ENCODE measurements at places on chromosomes 16 and 17.

DNA sequence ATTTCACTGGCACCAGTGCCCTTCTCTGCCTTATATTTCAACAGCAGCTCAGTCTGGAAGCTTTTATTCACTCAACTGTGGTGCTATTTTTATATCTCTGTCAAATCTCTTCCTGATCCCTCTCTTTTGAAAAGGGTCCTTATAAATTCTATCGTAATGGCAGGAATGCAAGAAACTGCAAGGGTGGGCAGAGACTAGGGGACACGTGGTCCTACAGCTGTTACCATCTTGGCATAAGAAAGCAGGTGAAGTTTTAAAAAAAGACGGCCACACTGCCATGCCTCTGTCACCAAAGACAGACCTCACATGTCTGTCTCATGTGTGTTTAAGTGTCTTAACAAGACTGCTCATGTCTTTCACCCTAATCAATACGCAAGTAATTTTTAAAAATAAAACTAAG, 368.4 kb upstream of the CDH11 start:
- no peak for DNase-seq

GRCh38 chr16:3276679-3277078, 6.6 kb upstream of the ZNF263 start:
- no peak for DNase-seq

DNA sequence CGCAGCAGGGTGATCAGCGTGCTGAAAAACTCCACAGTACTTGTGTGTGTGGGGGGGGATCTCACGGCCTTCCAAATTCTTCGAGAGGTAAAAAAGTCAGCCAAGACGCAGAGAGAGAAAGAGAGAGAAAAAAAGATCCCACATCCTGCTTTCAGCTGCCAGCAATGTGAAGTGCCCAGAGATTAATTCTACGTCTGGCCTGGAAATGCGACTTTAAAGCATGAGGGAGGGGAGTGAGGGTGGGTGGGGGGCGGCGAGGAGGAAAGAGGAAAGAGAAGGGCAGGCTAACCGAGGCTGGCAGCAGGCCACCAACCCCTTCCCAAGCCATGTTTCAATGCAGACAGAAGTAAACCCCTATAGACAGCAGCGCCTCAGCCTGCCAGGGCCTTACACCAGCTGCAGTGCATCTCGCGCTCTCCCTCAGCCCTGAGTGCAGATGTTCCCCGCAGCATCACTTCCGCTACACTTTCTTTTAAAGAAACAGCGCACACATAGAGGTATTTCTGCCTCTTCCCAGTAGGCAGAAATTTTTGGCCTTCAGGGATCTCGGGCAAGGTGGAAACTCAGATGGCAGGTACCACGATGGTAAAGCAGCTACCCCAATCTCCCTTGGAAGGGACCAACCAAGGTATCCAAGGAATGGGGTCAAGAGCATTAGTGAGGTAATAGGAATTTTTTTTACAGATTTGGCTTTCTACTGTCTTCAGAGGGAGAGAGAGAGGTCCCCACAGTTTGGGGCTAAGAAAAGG, 87.8 kb downstream of the SMG6 start:
- DNase-seq = peak; percentile 71

DNA sequence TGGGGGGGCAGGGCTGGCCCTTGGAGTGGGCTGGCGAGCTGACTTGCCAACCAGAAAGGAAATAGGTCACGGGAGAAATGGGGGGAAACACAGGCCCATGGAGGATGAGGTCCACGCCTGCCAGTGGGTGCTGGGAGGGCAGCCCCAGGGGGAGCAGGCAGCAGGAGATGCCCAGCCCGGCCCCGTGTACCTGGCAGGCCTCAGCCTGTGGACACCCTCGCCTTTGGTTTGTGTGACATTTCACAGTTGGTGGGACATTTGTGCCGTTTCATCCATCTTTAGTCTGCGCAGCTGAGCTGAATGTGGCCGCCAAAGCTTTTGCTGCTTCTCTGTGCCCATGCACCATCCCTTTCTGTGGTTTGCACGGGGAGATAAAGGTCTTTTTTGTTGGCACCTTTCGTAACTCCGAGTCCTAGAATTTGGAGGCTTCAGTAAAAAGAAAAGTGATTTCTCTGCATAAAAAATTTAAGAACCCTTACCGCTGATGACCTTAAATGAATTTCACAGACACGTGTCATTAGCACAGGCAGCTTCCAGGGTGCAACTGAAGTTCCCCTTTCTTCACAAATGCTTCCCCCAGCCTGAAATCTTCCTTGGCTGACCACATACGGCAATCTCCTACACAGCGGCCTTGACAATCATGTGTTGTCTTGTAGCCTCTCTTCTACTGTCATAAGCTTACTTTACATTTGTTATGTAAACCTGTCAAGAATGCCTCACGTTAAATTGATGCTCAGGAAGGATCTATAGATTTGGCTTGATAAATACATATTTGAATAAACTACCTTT, 193.6 kb downstream of the RPTOR start:
- no peak for DNase-seq

GRCh38 chr16:70714581-70715054, 28.8 kb upstream of the MTSS2 start:
- DNase-seq = no peak

DNA sequence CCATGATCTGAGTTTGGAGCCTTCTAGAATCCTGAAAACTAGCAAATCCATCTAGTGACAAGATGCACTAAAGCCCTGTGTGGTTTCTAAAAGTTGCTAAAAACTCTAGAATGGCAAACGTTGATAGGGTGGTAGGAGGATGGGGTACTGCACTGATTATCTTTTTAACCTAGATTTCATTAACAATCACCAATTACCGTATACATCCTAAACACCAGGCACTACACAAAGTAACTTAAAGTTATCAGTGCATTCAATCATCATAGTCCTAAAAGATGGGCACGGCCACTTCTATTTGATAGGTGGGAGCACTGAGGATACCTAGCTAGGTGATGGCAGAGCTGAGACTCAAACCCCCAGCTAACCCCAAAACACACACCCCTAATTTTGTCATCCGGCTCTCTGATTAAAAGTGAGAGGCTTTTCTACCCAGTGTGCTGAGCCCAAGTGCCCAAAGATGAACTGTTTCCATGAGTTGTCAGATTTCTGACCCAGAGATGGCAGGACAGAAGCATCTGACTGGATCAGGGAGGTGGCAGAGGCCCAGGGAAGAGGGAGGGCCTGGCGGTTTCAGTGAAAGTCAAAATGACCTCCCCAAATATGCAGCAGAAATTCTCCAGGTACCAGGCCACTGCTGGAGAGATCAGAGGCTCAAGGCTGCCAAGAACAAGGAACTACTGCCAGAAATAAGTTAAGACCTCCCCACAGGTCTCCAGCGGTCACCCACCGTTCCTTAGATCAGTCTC, 396.8 kb downstream of the SOX9 start:
- no peak for DNase-seq

- DNase-seq = no peak
Measured at GRCh38 chr17:54180950-54181349, 358.2 kb downstream of the KIF2B start.

GRCh38 chr17:32725697-32726096, 151.2 kb downstream of the MYO1D start:
- DNase-seq = no peak

GRCh38 chr16:1068451-1068850, 4.1 kb upstream of the SSTR5 start:
- DNase-seq = no peak

GRCh38 chr17:58630883-58631522, 60.8 kb downstream of the TEX14 start:
- peak; percentile 86 for DNase-seq

DNA sequence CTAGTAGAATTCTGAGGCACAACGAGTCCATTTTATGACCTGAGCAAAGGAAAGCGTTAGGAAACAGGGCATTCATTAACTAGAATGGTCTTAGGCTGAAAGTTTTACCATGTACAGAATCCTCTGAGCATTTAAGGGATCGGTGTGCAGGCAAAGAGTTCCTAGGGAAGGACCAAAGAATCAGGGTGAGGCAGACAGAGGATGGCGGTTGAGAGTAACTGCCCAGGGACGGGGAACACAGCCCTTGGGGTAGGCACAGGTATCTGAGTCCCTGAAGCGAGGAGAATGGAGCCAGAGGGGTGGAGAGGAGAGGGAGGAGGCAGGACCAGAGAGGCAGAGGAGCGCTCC, 14.0 kb upstream of the ITGB3 start:
- DNase-seq = no peak

GRCh38 chr16:78198288-78198687, 98.8 kb downstream of the WWOX start:
- DNase-seq = no peak

DNA sequence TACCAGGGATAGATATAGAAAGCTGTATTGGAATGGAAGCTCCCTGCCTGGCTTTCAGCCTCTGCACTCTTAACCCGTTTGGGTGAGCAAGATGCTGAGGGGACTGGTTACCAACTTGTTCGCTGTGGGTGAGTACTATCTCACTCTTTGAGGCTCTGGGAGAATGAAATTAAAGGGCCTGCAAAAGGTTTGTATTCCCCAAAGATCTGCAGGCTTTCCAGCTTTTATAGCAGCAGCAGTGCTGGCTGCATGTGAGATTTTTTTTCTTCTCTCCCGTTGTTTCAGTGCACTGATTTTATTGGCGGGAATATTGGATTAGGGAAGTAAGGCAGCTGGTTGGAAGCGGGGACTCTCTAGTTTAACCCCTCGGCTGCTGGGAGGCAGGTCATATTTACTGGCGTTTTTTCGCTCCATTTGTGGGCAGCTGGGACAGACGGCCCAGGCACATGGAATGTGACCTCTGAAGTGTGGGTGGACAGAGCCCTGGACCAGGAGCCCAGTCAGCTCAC, 30.9 kb downstream of the C17orf75 start:
- no peak for DNase-seq

DNA sequence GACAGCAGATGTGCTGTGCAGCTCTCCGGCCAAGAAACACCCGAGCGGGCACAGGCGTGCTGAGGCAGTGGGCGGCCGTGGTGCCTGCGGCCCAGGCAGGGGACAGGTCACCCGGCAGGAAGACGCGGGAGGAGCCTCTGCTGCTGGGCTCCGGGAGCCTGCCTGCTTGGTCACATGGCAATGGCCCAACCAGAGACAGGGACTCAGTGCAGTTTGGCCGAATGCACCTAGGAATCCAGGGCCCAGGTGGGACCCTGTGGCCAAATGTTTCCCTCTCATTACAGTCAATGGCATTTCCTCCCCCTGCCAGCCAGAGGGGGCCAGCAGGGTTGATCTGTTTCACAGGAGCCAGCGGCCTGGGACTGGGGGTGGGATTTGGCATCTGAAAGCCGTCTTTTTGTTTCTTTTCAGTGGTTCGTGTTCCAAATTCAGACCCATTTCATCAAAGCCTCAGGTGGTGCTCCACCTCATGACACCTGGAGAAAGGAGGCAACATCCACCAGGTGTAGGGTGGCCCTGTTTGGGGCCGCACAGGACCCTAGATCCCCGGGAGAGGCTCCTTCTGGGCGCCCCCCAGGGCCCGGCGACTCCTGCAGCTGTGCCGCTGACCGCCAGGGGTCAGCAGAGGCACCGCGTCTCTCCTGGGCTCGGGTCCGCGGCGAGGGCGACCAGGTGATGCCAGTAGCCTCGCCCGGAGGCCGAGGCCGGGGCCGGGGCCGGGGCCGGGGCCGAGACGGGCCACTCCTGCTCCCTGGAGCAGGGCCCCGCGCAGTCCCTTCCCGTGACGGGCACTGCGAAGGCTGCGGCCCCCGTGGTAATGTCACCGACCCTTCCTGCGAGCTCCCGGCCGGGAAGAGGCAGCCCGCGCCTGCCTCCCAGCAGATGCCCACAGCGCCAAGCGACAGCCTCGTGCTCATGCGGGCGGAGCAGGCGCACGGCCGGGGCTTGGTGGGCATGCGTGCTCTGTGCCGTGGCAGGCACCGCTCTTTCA, 118.5 kb downstream of the C16orf78 start:
- DNase-seq = peak; percentile 41

- no peak for DNase-seq
Measured at GRCh38 chr17:50330151-50330775, 15.7 kb upstream of the XYLT2 start.

- DNase-seq = no peak
Measured at GRCh38 chr16:83245061-83245460, 562.7 kb upstream of the HSBP1 start.

- no peak for DNase-seq
Measured at GRCh38 chr17:7955414-7956227, 23.6 kb downstream of the CNTROB start.

- DNase-seq = no peak
Measured at GRCh38 chr17:35627417-35627816, 40.3 kb downstream of the AP2B1 start.

DNA sequence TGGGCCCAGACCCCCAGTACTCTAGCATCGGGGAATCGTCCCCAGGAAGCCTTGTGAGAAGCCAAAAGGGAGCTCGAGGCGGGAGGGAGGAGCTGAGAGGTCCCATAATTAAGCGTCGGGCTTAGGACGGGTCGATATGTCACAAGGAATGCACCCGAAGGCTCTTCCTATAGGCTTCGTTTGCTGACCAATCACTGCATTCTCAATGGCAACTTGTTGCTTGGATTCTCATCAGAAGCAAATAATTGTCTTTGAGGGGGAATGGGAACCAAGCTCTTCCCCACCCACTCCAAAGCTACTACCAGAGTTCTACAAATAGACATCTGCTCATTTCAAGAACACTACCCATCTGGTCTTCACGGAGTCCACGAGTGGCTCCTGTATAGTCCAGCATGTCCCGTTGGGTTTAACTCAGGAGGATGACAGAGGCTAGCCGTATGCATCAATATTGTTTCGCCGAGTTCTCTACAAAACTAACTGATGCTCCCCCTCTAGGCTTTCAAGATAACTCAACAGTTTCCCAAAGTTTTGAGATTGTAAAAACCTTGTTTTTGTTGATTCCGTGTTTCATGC, 628 bp upstream of the BLMH start:
- DNase-seq = no peak

DNA sequence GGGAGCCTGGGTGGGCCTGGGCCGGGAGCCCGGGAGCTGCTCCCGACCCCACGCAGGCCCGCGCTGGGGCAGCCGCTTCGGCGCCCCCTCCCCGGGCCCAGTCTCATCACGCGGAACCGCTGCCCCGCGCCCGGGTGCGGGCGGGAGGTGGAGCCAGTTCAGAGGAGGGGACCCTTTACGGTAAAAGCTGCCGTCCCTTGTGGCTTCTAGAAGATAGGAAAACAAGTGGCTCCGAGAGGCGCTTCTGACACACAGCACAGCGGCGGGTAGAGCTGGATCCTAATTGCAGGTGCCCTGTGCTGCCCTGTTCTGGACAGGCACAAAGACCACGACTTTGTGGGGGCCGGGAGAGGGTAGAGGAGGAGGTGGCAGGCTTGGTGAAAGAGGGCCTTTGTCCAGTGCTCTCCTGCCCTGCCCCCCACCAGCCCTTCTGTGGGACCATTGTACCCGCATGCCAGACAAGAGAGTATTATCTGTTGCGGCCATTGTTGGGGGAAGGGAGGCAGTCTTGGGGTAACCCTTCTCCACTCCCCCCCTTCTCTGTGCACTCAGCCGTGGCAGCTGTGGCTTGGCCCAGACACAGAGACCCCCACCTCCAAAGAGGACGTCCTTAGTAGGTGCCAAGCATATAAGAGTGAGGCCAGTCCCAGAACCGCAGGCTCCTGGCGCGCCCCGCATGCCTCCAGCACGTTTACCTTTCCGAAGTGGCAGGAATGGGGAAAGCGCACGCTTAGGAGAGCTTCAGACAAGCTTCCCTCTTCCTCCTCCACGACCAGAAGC, 736 bp downstream of the CNP start:
- DNase-seq = peak; percentile 57

- peak; percentile 87 for DNase-seq
Measured at GRCh38 chr17:81959362-81960129, 1.4 kb downstream of the NOTUM start.

- DNase-seq = no peak
Measured at GRCh38 chr16:73033271-73033998, 14.5 kb downstream of the ZFHX3 start.

Data from activated T-cell treated with anti-CD3 and anti-CD28 coated beads, Interleukin-2, amount 50 U/mL, for 72 hours (primary cell).